ENCODE measurements at places on chromosomes 3 and 15.

DNA sequence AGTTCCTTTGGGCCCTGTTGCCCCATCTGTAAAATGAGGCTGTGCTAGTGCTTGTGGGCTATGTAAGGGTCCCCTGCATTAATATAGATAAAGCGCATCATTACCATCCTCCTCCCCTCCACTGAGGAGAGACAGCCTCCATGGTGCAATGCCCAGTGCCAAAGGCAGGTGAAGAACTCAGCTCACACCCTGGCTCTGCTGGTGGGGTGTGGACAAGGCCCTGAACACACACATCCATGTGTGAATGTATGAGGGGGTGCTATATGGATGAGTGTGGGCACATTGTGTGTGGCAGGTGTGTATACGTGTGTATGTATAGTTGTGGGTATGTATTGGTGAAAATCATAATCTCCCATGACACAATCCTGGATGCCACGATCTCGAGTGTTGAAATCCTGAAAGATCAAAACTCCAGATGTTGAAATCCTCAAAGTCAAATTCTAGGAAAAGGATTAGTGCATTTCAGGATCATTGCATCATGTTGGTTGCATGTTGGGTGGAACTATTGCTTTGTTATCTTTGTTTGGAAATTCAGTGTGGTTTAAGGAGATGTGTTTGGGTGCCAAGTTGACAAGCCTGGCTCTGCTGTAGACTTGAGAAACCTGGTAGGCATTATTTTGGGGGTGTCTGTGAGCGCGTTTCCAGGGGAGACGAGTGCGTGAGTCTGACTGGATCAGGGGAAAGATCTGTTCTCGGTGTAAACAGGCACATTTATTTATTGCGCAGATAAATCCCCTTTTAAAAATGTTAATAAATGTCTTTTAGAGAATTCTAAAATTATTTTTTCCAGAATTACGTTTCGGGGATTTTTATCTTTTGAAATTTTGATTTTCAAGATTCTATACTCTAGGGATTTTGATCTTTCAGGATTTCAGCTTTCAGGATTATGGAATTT lies 42.0 kb upstream of the SEC61A1 start:
- no peak for DNase-seq

- DNase-seq, result no peak
These were observed 31.2 kb downstream of the DZIP1L start for GRCh38 chr3:138084196-138084595.

- no peak for DNase-seq
These were observed 152.4 kb downstream of the AGBL1 start for GRCh38 chr15:86231864-86232721.

GRCh38 chr3:177149106-177149505 lies 48.2 kb downstream of the TBL1XR1 start:
- DNase-seq, result no peak

- no peak for DNase-seq
These were observed 1.0 kb upstream of the MYL3 start for GRCh38 chr3:46864061-46864881.

GRCh38 chr3:140677764-140678163 lies at the start of gene TRIM42:
Gene TRIM42 (plus strand): TSS chr3:140678064. CDS start chr3:140678230, 166 bp downstream.
- DNase-seq, result no peak

- no peak for DNase-seq
These were observed 2.0 kb upstream of the BHLHE40 start for GRCh38 chr3:4977001-4977852.

DNA sequence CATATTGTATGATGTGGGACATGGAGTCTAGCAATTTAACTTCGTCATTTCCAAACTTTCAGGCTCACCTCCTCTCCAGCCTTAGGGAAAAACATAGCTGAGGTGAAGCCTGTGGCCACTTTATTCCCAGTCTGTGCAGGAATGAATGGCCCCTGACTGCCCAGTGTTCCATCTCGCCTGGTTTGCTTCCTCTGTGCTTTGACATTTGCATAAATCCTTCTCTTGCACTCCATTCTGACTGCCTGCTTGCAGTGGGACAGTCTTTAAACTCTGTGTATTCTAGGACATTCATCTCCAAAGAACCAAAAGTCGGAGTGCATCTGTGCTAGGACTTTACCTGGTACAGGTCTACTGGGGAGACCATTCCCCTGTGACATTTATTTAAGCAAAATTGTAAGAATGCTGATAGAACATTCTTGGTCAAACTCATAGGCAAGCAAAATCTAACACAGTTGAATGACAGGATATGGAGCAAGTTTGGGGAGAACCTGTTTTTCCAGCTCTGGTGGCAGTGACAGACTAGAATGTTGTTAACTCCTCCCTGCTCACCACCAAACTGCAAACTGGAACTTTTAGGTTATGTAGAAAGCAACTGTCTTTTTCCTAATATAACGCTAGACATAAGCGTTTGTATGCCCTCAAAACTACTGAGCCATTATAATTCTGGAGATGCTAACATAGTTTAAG lies 22.1 kb downstream of the TMED3 start:
- no peak for DNase-seq
